ENCODE measurements at places on chromosomes 13 and 19.

DNA sequence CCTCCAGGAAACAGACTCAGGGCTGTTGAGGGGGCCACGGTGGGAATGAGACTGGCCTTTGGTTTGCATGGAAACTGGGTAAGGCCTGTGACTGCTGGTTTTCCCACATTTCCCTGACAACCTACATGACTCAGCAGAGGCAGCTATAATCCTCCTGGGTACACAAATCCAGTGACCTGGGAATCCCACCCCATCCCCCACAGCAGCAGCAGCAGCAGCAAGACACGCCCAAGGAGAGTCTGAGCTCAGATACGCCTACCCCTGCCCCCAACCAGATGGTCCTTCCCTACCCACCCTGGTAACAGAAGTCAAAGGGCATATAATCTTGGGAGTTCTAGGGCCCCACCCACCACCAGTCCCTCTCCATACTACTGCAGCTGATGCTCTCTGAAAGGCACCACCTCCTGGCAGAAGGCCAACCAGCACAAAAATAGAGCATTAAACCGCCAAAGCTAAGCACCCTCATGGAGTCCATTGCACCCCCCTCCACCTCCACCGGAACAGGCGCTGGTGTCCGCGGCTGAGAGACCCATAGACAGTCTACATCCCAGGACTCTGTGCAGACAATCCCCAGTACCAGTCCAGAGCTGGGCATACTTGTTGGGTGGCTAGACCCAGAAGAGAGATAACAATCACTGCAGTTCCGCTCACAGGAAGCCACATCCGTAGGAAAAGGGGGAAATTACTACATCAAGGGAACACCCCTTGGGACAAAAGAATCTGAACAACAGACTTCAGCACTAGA is 237.2 kb upstream of the SPRY2 start:
- DNase-seq = no peak

DNA sequence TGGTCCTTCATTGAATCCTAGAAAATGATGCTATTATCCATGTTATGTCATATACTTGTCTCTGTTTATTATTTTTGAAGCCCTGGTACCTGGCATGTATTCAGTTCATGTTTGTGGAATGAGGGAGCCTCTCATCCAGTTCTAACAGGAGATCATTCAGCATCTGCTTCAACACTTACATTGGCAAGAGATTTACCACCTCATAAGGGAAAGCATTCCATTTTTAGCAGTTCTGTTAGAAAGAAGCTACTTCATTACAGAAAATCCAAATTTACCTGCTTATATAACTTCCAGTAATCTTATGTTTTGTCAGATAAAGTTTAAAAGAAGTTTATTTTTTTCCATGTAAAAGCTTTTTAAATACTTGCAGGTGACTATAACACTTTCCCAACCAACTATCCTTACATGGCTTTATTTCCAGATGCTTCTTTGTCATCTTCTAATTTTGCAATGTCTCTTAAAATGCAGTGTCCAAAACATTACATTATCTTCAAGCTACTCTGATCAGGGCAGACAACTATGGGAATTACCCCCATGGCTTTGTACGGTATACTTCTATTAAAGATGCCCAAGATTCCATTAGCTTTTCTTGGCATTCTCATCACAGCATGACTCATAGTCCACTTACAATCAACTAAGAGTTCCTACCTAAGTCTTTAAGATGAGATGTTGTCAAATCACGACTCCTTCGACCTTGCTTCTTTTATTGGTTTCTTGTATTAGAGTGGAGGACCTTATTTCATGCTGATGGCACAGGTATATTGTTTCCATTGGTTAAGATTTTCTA is 262.1 kb downstream of the PCDH9 start:
- DNase-seq = no peak

DNA sequence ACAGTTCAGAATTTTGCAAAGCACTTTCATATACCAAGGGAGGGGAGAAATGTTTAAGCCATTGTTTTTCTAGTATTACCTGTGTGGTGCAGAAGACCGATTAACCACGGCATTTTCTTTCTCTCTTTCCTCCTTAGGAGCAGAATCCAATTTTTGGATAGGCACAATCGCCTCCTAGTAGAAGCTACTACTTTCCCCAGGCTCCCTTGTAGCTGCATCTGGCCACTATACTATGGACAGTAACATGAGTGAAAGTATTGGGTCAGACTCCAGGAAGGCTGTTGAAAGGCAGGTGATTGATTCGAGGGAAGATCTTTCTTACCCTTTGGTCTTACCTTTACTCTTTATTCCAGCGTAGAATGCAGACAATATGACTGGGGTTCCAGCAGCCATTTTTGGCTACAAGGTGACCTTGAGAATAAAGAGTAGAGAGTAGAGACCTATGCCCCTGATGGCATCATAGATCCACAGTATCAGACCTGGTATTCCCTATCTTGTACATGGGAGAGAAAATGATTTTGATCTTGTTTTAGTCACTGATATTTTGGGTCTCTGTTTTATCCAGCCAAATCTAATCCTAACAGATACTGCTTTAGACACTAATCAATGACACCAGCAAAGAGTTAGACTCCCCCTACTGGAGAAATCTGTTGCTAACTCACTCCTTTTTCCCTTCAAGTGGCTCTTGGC is 77.0 kb downstream of the LRRC63 start:
- peak; percentile 49 for DNase-seq

DNA sequence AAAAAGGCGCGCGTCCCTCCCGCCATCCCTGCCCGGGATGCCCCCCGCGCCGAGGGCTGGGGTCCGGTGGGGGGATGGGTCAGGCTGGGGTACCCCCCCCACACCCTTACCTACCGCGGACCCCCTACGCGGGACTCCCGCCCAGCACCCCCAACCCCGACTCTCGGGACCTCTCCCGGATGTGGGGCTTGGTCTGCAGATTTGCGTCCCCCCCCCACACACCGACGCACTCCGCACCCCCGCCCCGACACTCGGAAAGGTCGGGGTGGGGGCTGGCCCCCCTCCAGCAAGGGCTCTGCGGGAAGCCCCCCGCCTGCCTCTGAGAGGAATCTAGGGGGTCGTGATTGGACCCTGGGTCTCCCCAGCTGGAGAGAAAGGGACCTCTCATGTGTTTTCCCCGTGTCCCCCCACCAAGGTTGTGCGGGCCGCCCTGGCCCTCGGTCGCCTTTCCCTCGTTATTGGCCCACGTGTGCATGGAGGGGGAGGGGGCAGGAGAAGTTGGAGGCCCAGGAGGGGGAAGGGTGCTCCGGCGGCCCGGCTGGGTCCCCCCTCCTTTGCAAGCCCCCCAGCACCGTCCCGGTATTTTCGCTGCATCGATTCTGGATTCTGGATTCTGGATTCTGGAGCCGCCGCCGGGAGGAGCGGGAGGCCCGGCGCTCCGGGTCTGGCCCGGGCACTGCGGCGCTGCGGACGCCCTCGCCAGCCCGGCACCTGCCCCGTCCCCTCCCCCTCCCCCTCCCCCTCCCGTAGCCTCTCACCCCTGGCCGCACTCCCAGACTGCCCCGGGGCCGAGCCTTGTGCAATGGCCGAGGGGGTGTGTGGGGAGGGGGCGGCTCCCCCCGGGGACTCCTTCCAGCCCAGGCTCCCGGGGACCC is 607 bp downstream of the NFIC start:
- no peak for DNase-seq

- no peak for DNase-seq
Observed at GRCh38 chr19:44605547-44605946, 7.8 kb upstream of the IGSF23 start.

GRCh38 chr19:18921593-18921992 is 2.1 kb downstream of the DDX49 start:
- DNase-seq = no peak

DNA sequence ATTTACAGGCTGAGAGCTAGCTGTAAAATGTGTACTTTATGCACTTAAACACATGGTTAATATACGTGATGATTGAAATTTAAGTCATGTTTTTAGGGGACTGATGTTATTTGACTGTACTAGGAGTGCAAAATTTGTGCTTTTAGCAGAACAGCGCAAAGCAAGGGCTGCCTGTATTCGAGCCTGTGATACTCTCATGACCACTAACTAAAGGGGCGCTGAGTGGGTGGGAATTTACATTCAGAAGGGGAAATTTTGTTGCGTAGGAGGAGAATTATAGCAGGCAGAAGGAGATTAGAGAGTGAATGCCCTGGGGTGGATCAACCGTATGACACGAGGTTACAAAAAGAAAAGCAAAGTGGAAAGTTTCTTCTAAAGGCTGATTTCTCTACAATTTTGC is 271.8 kb upstream of the HTR2A start:
- DNase-seq = no peak

- DNase-seq = no peak
Observed at GRCh38 chr19:48170817-48171347, 402 bp downstream of the ZSWIM9 start.

- no peak for DNase-seq
Observed at GRCh38 chr13:73223372-73223781, 164.6 kb downstream of the KLF5 start.

GRCh38 chr13:78652651-78653050 is 6.3 kb downstream of the OBI1 start:
- no peak for DNase-seq

DNA sequence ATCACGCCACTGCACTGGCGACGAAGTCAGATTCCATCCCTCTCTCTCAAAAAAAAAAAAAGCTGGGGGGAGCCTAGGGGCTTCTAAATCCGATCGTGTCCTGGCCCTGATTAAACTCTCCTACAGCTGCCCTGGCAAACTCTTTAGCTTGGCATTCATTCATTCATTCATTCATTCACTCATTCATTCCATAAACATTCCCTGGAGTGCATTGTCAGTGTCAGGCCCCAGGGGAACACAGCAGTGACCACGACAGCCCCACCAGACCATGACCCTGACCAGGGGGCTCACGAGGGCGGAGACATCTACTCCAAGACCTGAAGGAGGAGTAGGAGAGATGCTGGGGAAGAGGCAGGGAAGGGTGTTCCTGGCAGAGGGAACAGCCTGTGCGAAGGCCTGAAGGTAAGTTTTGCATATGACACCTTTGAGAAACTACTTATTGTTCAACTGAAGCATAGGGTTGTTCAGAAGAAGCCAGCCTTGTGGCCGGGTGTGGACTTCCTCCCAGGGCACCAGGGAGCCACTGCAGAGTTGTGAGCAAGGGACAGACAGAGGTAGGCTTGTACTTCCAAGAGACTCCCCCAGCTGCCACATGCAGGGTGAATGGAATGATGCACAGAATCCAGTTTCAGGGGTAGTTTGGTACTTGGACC is 24.5 kb downstream of the CEACAM16 start:
- no peak for DNase-seq
